ENCODE measurements at places on chromosomes 2 and 18.
A peak's percentile ranks its signal among the peaks of the same experiment; 100 is the strongest.

- no peak for DNase-seq
These were observed 713.2 kb upstream of the GYPC start for GRCh38 chr2:125942585-125943424.

DNA sequence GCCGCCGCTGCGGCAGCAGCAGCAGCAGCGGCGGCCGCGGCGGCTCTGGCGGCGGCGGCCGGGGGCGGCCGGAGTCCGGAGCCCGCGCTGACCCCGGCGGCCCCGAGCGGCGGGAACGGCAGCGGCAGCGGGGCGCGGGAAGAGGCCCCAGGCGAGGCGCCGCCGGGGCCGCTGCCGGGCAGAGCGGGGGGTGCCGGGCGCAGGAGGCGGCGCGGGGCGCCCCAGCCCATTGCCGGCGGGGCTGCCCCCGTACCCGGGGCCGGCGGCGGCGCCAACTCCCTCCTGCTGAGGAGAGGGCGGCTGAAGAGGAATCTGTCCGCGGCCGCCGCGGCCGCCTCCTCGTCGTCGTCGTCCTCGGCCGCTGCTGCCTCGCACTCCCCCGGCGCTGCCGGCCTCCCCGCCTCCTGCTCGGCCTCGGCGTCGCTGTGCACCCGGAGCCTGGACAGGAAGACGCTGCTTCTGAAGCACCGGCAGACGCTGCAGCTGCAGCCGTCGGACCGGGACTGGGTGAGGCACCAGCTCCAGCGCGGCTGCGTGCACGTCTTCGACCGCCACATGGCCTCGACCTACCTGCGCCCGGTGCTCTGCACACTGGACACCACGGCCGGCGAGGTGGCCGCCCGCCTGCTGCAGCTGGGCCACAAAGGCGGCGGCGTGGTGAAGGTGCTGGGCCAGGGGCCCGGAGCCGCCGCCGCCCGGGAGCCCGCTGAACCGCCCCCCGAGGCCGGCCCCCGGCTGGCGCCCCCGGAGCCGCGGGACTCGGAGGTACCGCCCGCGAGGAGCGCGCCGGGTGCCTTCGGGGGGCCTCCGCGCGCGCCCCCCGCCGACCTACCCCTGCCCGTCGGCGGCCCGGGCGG lies 646 bp downstream of the PHLPP1 start:
- no peak for DNase-seq

DNA sequence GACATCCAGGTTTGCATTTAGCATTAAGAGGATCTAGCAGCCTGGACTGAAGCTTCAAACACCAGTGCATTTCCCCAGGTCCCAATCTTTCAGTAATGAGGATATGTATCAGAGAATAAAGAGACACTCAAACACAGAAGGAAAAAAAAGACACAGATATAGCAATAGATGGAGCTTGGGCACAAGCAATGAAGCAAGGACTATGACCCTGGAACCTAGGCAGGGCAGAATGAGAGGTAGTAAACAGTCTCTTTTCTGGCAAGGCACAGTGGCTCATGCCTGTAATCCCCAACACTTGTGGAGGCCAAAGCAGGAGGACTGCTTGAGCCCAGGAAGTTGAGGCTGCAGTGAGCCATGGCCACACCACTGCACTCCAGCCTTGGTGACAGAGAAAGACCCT lies 80.7 kb upstream of the HNRNPA3 start:
- no peak for DNase-seq

DNA sequence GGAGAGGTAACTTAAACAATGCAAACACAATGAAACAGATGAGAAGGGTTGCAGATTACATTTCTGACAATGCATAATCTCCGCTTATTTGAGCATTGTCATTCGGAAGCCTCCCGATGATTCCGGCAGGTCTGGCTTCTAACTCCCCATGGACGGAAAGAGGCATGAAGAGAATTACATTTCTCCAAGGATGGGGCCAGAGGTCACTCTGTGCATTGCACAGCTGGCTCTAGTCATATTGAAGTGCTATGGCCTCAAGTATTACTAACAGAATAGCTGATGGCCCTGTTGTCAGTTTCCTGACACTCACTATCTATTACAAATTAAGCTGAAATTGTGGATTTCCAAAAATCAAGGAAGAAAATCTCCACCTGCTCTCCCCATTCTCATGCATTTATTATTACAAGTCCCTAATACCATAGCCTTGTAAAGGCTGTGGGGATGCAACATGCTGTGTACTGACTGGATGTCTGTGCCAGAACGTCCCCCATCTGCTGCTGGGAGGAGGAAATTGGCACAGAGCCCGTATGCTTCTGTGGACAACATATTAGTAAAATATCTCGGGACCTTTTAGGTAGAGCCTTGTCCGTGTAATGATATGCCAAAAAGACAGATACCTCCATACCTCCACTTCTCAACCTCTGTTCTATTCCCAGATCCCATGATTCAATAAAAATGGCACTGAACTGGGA lies 168.1 kb downstream of the SETBP1 start:
- DNase-seq = no peak

GRCh38 chr2:113124181-113124961 lies 3.0 kb upstream of the IL1RN start:
- no peak for DNase-seq

DNA sequence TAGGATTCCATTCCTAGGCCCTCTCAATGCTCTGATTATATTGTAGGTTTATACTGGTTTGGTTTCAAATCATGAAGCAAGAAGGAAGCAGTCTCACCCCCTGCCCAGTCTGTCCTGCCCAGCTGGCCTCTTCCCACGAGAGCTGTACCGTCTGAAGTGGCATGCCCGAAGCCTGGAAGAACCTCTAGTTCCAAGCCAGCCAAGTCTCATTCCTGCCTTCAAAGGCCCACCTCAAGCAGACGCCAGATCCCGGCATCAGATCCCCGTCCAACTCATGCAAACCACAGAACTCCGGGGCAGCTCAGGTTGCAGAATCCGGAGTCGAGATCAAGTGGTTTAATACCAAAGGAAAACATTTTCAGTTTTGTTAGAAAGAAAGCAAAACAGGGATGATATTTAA lies 234.4 kb downstream of the LPIN1 start:
- DNase-seq = no peak

DNA sequence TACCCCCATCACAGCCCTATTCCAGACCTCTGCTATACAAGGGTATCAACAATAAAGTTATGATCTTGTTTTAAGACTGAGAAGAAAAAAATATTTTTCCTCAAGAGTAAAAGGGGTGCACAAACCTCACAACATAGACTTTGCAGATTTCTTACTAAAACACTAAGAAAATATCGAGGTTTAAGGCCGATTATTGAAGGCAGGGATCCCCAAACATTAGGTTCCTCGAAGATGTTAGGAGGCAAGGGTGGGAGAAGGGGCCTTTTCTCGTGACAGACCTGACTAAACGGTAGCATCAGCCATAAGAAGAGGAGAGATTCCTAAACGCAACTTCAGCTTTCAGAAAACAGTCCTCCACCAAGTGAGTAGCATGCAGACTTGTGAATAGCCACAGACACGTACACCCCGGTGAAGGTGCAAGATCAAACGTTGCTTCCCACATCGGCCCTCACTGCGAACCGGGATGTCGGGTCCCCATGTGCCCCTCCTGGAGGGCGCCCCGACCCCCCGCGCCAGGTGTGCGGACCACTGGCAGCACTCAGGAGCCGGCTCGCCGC lies 678 bp downstream of the PIAS2 start:
- peak; percentile 3 for DNase-seq

GRCh38 chr2:126220331-126220730 lies 435.6 kb upstream of the GYPC start:
- no peak for DNase-seq

DNA sequence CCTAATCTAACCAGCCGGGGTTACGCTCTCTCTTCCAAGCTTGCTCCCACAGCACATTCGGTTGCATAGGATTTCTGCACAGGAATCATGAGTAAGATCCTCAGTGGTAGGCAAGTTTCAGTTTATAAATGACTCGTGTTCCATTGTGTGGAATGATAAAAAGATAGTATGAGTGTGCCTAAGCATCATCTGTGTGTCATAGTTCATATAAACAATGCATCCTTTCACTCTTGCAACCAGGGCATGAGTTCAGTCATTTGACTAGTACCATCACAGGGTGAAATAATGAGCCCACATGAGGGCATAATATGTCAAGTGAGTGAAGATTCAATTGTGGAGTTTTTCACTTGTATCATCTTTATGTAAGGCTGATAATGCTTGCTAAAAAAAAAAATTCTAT lies 417.1 kb upstream of the CDH2 start:
- no peak for DNase-seq

- DNase-seq = no peak
These were observed 45.8 kb upstream of the NFU1 start for GRCh38 chr2:69483024-69483423.

DNA sequence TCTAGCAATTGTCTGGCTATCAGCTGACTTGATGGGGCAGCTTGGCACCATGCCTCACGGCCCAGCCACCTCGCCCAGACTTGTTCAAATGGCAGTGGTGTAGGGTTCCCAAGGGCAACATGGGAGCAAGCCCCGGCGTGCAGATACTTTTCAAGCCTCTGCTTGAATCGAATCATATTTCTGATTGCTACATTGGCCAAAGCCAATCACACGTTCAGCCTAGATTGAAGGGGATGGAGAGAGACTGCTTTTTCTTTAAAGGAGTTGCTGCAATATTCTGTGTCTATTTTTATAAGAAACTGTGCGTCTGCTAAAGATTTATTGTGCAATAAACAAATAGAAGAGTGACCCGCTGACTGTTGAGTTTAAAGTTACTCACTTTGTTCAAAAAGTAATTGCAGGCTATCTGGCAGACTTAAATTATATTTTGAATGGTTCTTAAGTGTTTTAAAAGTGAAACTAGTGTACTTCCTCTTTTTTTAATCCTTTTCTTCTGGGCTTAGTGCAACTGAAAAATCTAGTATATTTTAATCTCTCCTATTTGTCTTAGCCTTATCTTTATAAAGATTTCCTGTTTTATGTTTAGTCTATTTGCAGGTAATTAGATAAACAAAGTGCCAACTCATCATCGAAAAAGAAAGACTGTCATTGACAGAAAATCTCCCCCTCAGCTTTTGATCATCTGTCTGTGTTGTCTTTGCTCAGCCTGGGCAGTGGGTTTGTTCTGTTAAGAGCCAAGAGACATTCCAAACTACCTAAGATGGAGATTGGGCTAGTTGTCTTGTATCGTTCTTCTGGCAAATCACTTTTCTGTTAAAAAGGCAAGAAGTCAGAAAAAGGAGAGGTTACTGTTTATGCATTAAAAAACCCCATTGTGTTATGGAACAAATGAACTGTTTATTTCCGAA lies 156.1 kb downstream of the TPGS2 start:
- no peak for DNase-seq

GRCh38 chr18:23433360-23433759 lies 19.7 kb upstream of the RIOK3 start:
- DNase-seq = no peak

DNA sequence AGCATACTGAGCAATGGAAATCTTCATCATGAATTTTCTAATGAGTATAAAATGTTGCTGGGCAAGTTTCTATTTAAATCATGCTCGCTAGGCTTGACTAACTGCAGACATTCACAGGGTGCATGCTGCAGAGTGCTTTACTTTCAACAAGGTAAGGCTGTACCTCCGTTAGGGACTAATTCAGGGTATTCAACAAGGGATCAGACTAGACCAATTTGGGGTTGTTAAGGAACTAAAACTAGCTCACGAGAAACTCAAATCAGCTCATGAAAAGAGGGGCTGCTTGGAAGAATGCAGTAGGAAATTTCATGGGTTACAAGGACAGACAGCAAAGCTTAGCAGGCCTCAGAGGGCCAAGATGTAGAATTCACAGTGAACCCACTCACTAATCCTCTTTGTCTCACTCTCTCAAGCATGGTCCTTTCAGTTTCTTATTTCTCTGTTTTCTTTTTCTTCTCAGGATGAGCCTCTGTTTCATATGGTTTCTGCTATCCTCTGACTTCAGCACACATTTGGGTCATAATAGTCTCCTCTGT lies 2.2 kb downstream of the MYO3B start:
- DNase-seq = no peak

GRCh38 chr2:62304429-62305417 lies 108.8 kb downstream of the B3GNT2 start:
- no peak for DNase-seq
